ENCODE measurements at places on chromosomes 5 and 9. TPM values are rescaled to one million over a fixed set of nuclear protein-coding genes. Genes with fewer than 3 reads are reported as not detected.

DNA sequence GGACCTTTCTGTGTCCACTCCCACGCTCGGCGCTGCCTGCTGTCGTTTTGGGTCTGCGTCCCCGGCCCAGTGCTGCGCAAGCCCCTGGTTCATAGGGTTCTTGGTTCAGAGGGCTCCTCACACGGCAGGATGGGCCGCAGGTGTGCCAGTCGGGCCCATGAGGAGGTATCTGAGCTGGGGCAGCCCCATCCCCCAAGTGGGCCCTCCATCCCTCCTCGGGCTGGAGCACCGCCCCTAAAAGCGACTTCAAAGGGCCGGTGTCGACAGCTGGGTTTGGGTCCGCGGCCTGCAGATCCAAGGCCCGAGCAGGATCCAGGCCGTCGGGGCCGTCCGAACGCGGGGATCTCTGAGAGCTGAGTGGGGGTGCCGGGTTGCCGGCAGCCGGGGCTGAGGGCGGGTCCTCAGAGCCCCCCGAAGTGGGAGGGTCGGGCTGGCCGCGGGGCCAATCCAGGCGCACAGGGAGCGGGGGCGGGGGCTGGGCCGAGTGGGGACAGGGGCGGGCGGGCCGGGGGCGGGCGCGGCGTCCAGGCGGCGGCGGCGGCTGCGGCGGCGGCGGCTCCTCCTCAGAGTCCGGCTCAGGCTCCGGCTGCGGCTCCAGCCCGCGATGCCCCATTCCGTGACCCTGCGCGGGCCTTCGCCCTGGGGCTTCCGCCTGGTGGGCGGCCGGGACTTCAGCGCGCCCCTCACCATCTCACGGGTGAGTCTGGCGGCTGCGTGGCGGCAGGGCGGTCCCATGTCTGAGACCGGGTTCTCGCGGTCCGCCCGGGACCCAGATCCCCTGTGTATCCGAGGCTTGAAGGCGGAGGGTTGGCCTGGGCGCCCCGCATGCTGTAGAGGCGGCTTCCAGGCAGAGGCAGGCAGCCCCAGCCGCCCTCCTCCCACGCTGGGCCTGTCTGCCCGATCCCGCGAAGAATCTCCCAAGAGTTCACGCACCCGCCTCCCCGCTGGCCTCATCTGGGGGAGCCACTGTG lies at the start of gene PDLIM4:
TSS of gene PDLIM4 (plus strand) at position 566 of the 971 bp plus-strand sequence. CDS start at position 605, 39 bp downstream.
- H3K4me1 ChIP-seq, result peaks cover 33% of the 10 kb centered on the region
- DNase-seq, result peak; percentile 56
- peaks cover 14% of the 10 kb centered on the region for H3K36me3 ChIP-seq
- peak within 1 kb of the TSS; percentile 74 for H3K27ac ChIP-seq
- peak within 1 kb of the TSS; percentile 63 for H3K4me3 ChIP-seq

DNA sequence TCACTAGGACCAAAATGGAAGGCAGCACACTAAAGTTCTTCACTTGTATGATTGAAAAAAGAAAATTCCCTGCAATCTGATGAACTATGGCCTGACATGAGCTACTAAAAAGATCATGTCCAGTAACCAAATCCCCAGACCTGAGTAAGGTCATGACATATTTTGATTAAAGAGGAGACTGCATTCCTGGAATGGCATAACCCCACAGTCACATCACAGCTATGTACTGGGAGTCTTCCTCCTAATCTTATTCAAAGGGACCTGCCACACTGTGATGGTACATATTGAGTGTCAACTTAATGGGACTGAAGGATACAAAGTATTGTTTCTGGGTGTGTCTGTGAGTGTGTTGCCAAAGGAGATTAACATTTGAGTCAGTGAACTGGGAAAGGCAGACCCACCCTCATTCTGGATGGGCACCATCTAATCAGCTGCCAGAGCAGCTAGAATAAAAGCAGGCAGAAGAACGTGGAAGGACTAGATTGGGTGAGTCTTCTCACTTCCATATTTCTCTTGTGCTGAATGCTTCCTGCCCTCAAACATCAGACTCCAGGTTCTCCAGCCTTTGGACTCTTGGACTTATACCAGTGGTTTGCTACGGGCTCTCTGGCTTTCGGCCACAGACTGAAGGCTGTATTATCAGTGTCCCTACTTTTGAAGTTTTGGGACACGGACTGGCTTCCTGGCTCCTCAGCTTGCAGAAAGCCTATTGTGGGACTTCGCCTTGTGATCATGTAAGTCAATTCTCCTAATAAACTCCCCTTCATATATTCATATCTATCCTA lies 345.0 kb downstream of the TMEM38B start:
- H3K4me3 ChIP-seq, result no peak overlapping the region
- no peaks in the 10 kb centered on the region for H3K27me3 ChIP-seq
- H3K36me3 ChIP-seq, result no peaks in the 10 kb centered on the region
- no peak for DNase-seq

DNA sequence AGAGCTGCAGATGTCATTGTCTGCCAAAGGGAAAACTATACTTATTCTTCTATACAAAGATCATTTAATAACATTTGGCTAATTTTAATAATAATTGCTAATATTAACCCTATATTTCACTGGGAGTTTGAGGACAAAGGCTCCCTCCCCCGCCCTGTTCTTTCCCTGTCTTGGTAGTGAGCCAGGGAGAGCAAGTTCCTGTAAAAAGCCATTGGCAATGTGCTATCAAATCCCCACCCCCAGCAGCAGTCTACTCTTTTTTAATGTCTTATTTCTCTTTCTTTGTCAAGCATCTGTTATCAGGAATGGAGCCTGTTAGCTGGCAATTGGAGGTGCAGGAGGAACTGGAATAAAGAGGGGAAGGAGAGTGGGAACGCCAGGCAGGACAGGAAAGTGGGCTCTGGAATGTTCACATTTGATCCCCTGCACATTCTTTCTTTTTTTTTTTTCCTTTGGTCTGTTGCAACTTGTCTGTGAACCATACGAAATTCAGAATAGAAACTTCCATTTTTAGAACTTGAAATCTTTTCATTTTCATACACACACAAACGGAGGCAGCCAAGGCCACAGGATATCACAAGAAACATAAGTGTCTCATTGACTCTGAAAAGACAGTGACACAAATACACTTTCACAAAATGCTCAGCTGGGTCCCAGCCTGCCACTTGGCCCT lies 664.8 kb upstream of the ZNF608 start:
- no peaks in the 10 kb centered on the region for H3K4me1 ChIP-seq
- no peak for DNase-seq
- no peak overlapping the region for H3K27ac ChIP-seq
- H3K36me3 ChIP-seq, result no peaks in the 10 kb centered on the region
- H3K4me3 ChIP-seq, result no peak overlapping the region

DNA sequence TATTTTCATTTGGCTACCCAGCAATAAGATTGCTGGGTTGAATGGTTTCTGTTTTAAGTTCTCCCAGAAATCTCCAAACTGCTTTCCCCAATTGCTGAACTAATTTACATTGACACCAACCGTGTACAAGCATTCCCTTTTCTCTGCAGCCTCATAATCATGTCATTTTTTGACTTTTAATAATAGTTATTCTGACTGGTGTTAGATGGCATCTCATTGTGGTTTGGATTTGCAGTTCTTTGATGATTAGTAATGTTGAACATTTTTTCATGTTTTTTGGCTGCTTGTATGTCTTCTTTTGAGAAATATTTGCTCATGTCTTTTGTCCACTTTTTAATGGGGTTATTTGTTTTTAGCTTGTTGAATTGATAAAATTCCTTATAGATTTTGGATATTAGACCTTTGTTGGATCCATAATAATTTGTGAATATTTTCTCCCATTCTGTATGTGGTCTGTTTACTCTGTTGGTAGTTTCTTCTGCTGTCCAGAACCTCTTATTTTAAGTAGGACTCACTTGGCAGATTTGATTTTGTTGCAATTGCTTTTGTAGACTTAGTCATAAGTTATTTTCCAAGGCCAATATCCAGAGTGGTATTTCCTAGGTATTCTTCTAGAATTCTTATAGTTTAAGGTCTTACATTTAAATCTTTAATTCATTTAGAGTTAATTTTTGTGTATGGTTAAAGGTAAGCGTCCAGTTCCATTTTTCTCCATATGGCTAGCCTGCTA lies 793.7 kb downstream of the BRINP1 start:
- no peaks in the 10 kb centered on the region for H3K4me1 ChIP-seq
- no peak overlapping the region for H3K4me3 ChIP-seq
- no peak overlapping the region for H3K27ac ChIP-seq
- no peaks in the 10 kb centered on the region for H3K36me3 ChIP-seq
- no peak for DNase-seq

- H3K4me3 ChIP-seq, result no peak overlapping the region
- no peaks in the 10 kb centered on the region for H3K36me3 ChIP-seq
- H3K4me1 ChIP-seq, result no peaks in the 10 kb centered on the region
- no peak overlapping the region for H3K27ac ChIP-seq
Observed at GRCh38 chr5:16902846-16903245, 33.2 kb downstream of the MYO10 start.

GRCh38 chr9:100880284-100880683 lies 148.2 kb upstream of the PLPPR1 start:
- H3K27ac ChIP-seq, result no peak overlapping the region
- H3K4me3 ChIP-seq, result no peak overlapping the region
- no peaks in the 10 kb centered on the region for H3K4me1 ChIP-seq

GRCh38 chr5:80607832-80608231 lies 37.8 kb upstream of the ANKRD34B start:
- no peak for DNase-seq
- H3K27ac ChIP-seq, result no peak overlapping the region
- no peaks in the 10 kb centered on the region for H3K36me3 ChIP-seq
- H3K4me1 ChIP-seq, result no peaks in the 10 kb centered on the region

Gene DND1
- 0.81 TPM for total RNA-seq

Gene LVRN
- 2.9 TPM for total RNA-seq

Gene FOXD4L6
- total RNA-seq, result not detected

Gene HMGCS1
- total RNA-seq, result 116 TPM

All from K562 (cell line).